Body of pancreas (tissue), 4 donors: ENCODE measurements at places on chromosomes 6 and 20.

GRCh38 chr6:8017705-8018104, 46.5 kb downstream of the BLOC1S5 start:
- DNase-seq = no peak

GRCh38 chr20:40186826-40187225, 502.2 kb downstream of the MAFB start:
- no peak for DNase-seq

DNA sequence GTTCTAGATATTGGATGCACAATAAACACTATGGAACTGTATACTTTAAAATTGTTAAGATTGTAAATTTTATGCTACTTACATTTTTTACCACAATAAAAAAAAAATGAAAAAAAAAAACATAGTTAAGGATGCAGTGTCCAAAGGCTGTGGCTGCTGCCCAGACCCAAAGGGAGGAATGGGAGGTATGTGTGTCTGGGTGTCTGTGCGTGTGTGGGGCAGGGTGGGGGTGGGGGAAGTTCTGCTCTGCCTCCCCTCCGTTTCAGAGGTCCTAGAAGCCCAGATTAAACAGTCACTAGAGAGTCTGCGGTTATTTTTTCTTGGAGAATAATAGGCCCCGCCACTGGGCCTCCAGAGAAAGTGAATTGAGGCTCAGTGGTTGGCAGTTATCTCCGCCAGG, 136.4 kb upstream of the ARMC2 start:
- no peak for DNase-seq

- DNase-seq = no peak
Measured at GRCh38 chr6:156925718-156926607, 148.8 kb downstream of the ARID1B start.

DNA sequence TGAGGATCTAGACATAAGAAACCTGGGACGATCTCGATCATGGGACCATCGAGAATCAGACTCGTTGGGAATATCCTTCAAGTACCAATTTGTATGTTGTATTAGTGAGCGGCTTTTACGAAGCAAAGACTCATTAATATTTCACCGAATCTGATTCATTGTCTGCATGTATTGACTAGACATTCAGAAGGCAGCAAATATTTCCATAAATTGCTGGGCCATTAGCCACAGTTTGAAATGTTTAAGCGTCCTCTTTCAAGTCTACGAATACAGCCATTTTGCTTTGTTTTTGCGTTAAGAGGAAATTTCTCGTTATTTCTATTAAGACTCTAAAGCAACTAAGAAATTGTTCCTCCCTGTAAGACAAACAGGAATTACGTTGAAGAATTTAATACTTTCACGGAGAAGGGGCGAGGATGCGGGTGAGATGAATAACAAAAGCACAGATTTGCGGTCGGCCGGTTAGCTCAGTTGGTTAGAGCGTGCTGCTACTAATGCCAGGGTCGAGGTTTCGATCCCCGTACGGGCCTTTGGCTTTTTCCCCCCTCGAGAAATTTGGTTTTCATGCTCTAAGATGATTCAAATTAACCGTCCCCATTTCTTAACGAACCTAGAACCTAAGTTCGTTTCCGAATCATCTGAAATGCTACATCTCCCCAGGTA, 18.5 kb downstream of the POM121L2 start:
- no peak for DNase-seq

- DNase-seq = no peak
Measured at GRCh38 chr6:69846770-69847491, 19.4 kb upstream of the COL19A1 start.

GRCh38 chr20:20327746-20328145, 40.2 kb upstream of the INSM1 start:
- no peak for DNase-seq

GRCh38 chr6:43454290-43454695, 1.1 kb downstream of the DLK2 start:
- DNase-seq = no peak

- peak; percentile 21 for DNase-seq
Measured at GRCh38 chr6:16803294-16804200, 42.3 kb upstream of the ATXN1 start.

DNA sequence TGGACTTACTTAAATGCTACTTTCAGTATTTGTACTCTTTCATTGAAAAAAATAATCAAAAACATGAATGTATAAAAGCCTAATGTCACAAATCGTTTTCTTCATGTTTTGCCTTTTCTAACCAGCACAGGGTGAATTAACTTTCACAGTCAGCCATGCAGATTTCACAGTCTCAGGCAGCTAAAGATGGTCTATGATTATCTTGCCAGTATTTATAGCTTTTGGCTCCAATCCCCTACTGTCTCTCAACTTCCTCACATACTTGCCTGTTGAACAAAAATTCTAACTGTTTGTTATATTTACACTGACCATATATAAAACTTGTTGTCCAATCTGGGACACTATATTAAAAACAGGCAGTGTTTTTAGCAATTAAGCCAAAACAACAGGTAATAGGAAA, 358.2 kb downstream of the ARHGAP18 start:
- DNase-seq = no peak

DNA sequence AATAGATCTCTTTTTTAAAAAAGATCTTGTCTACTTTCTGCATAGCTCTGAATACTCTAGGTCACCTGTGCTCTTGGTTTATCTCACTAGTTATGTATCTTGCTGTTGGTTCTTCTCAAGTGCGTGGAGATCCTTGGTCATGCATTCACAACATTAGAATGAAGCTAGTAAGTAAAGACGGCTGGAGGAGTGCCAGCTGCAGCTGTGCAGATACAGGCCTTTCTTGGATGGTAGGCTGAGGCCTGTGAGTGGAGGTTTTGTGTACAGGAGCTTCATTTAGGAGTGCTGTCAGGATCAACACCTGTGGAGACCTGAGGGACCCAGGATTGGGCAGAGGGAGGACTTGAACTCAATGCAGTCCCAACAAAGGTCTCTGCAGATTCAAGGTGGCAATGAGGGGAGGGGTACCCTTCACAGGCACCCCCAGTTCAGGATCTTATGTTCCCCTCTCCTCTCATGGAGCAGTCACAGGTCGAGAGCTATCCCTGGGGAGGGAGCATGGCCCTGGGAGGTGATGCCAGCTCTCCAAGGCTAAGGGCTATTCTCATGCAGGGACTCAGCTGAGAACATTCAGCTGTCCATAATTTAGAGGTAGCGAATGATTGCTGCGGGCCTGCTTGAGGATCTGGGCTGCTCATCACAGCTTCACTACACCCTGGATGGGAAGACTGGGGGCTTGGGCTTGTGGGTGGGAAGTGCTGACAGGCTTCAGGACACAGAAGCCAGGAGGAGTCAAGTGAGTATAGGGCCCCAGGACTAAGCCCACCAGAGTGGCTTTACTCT, 98.9 kb upstream of the ENPP5 start:
- DNase-seq = no peak

DNA sequence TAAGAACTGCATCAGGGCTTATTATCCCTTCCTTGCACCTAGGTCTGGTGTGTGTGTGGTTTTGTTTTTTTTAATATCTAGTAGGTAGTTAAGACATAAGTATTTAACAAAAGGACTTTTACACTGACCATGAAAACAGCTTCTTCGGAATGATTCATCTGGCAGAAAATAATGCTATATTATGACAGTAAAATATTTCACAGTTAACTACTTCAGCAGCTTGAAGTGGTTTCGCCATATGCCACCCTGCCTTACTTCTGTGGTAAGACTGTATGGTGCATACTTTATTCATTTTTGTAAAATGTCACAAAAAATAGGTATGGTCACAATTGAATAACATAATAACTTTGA, 858 bp upstream of the PTPRK start:
- DNase-seq = no peak

DNA sequence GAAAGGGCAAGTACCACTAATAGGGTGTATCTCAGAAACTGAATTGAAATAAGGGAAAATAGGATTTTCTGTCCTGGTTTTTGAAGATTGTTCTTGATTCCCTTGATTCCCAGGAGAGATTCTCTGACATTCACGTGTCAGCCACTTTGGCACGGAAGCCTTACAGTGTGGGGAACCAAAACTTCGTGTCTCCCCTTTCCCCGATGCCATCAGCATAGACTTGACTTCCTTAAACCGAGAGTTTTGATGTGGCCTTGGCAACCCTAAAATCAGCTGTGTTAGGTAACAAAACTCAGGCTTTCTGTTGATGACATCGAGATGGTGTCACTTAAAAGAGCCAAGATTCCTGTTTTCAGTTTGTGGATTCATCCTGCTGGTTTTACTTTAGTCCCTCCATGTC, 7.5 kb downstream of the HMGN4 start:
- no peak for DNase-seq

DNA sequence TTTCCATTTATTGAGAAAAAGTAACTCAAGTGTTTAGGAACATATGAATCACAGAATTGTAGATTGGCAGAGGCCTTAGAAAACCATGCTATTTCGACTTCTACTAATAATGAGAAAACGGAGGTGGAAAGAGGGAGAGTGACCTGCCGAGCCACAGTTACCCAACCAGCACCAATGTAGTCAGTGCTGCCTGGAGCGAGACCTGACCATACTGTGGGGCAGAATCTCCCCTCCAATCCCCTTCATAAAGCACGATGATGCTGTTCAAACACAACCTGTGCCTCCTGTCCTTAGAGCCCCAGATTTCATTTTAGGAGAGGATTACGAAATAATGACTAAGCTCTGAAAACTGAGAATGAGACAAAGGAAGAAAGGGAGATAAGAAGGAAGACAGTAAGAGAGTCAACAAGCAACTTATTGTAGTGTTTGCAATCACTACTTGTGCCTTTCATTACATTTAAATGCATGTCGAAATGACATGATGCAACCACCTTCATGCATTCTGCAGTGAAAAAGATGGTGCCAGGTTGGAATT, 70.6 kb downstream of the ATXN1 start:
- DNase-seq = no peak

DNA sequence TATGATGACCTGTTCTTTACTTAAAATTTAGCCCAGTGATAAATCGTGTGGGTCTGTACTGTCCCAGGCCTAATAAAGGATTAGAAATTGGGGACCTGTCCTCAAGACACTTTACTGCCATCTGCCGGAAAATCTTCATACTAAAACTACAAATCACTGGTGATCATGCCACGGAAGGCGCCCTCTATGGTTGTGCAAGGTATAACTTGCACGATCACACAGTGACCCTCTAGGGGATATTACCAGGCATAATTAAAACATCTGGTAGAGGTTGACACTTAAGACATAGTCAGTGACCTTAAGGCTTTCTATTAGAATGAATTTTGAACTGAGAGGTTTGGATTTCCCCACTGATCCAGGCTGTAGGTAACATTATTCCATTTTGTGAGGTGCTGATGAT, 172.6 kb downstream of the BMP2 start:
- DNase-seq = no peak

- no peak for DNase-seq
Measured at GRCh38 chr6:157563611-157564284, 182.8 kb downstream of the ZDHHC14 start.

DNA sequence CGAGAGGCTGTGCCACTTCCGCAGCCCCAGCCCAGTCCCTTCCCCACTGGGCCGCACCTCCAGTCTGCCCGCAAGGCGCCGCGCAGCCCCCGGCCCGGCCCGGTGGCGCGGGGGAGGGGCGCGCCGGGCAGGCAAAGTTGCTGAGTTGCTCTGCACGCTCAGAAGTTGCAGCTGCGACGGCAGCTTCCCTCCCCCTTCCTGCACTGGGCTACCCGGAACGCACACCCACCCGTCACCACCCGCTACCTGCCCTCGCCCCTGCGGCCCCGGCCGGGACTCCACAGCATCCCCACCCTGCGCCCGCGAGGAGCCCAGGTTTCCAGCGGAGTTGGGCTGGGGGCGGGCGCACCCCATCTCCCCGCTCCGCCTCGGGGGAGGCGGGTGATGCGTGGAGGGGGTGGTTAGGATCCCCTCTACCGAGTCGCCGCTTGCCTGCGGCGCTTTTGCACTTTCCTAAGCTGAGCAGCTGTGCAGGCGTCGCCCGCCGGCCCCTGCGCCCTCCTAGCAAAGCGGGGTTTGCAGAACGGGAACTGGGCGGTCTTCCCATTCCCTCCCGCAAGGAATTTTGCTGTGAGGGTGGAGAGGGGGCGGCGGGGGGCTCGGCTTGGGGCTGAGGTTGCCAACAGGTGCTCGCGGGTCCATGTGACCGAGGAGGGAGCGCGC, 55.9 kb upstream of the RREB1 start:
- DNase-seq = peak; percentile 78

DNA sequence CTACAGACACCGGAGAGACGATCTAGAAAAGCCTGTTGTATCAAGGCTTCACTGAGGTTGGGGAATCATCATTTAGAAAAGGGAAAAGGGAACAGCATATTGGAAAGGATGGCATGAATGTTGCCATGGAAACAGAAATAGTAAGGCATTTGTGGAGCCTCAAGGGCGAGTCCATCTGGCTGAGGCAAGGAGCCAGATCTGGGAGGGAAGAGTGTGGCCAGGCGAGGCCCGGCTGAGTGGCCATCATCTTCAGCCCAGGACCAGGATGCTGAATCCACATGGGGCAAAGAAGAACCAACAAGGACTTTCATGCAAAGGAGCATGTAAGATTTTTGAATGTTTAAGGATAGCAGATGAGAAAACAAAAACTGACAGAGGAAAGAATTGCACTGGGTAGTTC, 85.8 kb downstream of the MAP3K5 start:
- DNase-seq = no peak

- no peak for DNase-seq
Measured at GRCh38 chr6:116611056-116611455, 5.2 kb upstream of the RSPH4A start.

DNA sequence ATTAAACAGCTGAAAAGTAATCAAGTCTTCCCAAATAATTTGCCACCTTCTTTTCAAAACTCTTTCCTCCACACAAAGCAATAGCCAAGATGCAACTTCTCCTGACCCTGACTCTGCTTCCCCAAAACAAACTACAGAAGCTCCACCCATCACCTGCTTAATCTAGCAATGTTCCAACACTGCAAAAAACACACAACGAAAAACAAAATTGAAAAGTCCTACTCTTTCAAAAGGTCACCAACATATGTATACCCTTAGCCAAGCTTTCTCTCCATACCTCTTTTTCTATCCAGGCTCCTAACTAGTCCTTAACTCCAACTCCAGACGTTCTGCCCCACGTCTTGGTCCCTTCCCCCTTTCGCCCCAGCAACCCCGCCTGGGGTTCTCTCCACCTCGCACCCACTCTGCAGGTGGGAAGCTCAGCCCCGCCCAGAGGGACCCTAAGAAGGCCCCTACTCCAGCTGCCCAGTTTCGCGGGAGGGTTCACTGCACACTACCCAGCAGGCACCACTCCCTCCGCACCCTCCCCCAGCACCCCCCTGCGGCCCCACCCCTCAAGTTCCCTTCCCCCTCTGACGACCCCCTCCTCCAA, 717 bp downstream of the CSNK2A1 start:
- peak; percentile 24 for DNase-seq

DNA sequence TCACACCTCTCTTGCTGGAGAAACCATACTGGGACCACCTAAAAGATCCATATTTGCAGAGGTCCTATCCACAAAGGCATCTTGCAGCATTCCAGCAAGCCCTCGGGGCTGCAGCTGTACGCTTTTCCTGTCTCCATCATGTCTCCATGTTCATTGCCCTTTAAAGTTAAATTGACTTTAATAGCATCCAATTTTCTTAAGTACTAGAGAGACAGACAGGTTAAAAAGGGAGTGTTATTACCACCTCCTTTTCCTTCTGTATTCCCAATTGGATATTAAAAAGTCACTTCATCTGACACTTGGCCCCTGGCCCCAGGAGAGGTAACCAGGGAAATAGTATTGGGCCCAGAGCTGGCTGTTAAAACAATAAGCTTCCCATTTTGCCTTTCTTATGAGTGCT, 178.6 kb downstream of the UNC5CL start:
- no peak for DNase-seq
